Liver (tissue), 10 donors: ENCODE measurements at places on chromosomes 12 and 14. TPM values are rescaled to one million over a fixed set of nuclear protein-coding genes. Genes with fewer than 3 reads are reported as not detected.

DNA sequence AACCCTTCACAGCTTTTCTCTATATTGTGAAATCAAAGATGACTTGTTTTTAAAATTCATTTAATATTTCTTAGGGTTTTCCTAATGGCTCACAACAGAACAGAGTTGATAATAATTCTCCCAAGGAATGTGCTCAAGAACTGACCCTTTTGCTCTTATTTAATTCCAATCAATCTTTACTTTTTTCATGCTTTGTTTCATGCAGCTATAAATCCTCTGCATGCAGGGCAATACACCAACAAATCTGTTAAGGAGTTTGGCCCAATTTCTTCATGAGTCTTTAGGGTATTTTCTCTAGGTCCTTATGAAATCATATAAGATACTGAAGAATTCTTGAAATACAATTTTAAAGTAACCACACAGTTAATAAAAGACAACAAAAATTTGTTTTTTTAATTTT is 264.2 kb downstream of the SLC6A15 start:
- no peak overlapping the region for H3K27ac ChIP-seq
- H3K4me1 ChIP-seq = no peaks in the 10 kb centered on the region
- no peak for DNase-seq
- H3K36me3 ChIP-seq = no peaks in the 10 kb centered on the region
- no peak overlapping the region for H3K4me3 ChIP-seq

DNA sequence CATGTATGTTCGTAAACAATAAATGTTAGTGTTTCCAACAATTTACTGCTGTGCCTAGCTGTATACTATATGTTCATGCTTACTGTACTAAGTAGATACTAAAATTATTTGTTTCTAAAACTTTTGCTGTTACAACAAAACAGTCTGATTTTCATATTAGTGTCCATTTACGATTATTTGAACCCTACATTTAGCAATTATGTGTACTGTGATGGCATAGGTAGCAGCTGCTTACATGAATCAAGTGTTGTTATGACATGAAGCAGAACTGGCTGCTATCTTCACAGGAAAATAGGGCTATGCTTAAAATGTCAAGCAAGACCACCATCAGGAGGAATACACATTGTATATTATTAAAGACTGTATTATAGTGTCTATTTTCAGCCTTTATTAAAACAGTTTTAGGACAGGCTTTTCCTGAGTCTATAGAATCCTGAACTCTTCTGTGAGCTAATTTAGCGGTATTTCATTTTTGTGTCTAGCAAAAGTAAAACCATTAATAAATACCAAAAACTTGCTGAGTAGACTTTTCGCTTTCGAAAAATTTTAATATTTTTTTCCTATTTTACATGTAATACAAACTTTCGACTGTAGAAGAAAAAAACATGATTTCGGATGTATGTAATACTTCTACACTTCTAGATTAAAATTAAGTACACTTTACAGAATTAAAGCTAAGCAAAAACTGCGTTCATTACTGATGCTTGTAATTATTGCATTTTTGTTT is 1.1 kb upstream of the WDR89 start:
- H3K4me1 ChIP-seq = peaks cover 5% of the 10 kb centered on the region
- H3K27ac ChIP-seq = peak overlapping the region; percentile 99
- DNase-seq = no peak

- no peaks in the 10 kb centered on the region for H3K36me3 ChIP-seq
- no peak overlapping the region for H3K27ac ChIP-seq
- no peaks in the 10 kb centered on the region for H3K4me1 ChIP-seq
- H3K4me3 ChIP-seq = no peak overlapping the region
- DNase-seq = no peak
Measured at GRCh38 chr14:53376064-53376463, 222.9 kb upstream of the DDHD1 start.

GRCh38 chr14:102913341-102914211 is 8.9 kb upstream of the AMN start:
- DNase-seq = no peak
- H3K4me1 ChIP-seq = peaks cover 6% of the 10 kb centered on the region
- H3K27me3 ChIP-seq = no peaks in the 10 kb centered on the region
- no peak overlapping the region for H3K4me3 ChIP-seq
- H3K27ac ChIP-seq = no peak overlapping the region

- peak within 1 kb of the TSS; percentile 71 for H3K27ac ChIP-seq
- H3K36me3 ChIP-seq = no peaks in the 10 kb centered on the region
Measured at GRCh38 chr14:64540208-64541202, at the start of gene HSPA2. HSPA2 (plus strand) TSS chr14:64540741; CDS start chr14:64540850, 109 bp downstream.

DNA sequence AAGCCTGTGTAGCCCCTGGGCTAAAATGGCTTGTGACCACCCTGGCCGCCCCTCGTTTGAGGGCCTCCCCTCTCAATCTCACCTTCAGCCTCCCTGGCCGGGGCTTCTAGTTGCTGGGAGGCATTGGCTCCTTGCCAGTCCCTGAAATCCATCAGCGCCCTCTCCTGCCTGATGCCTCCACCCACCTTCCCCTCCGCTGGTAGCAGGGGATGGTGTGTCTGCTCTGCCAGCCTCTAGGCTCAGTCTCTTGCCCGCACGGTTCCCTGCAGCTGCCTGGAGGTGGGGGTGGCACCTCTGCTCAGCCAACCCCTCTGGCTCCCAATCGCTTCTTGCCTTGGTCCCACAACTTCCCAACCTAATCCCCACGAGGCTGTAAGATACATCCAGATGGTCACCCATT is 167.9 kb downstream of the PHETA1 start:
- no peak overlapping the region for H3K4me3 ChIP-seq
- H3K4me1 ChIP-seq = peaks cover 4% of the 10 kb centered on the region
- DNase-seq = no peak
- H3K27ac ChIP-seq = no peak overlapping the region
- H3K27me3 ChIP-seq = no peaks in the 10 kb centered on the region

DNA sequence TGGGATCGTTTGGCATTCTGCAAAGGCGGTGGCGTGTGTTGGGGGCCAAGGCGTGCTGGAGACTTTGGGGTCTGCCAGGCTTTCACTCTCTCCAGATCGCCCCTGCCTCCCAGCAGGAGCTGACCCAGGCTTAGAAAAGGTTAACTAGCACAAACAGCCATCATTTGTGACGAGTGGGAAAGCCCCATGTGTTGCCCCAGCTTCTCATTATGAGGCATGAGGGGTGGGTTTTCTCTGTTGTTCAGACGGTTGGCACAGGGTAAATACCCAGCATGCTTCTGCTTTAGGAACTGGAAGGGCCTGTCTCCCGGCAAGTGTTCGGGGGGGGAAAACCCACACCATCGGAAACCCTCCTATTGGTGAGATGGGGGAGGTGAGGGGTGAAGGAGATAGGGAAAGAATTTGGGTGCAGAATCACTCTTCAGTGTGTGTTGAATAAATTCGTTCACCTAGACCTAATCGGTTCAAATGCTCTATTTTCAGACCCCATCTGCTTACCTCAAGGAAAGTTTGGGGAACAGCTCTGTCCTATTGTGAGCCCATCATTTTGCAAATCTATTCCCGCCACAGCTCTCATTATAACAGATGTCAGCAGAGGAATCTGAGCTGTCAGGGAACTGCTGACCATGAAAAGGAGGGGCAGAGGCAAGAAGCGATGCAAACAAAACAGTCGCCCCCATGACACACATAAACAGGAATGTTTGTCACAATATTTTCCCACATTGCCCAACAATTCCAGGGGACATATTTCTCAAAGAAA is 34.7 kb upstream of the C12orf42 start:
- H3K4me3 ChIP-seq = no peak overlapping the region
- no peak for DNase-seq
- no peaks in the 10 kb centered on the region for H3K27me3 ChIP-seq
- H3K4me1 ChIP-seq = no peaks in the 10 kb centered on the region
- no peak overlapping the region for H3K27ac ChIP-seq
- H3K36me3 ChIP-seq = no peaks in the 10 kb centered on the region

The SLC5A8 gene
- not detected for total RNA-seq

DNA sequence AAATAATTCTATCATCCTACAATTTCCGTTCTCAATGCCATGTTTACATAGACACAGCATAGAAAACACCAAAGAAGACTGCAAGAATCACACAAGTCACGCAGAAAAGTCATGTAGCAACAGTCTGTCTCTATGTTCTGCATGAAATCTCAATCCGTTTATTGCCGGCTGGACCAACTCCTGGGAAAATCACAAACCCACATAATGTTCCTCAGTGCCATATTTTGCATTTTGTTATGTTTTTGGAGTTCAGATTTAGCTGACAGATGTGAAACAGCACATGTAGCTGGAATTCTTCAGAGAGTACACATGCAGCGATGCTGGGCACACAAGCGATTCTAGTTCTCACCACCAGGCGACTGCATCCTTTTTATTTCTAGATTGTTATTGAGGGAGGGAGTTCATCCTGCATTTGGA is 193.1 kb downstream of the APAF1 start:
- no peaks in the 10 kb centered on the region for H3K4me1 ChIP-seq
- no peaks in the 10 kb centered on the region for H3K36me3 ChIP-seq
- no peak overlapping the region for H3K27ac ChIP-seq
- DNase-seq = no peak
- H3K4me3 ChIP-seq = no peak overlapping the region
- H3K27me3 ChIP-seq = no peaks in the 10 kb centered on the region
